ENCODE measurements at places on chromosomes 4 and X. TPM values are rescaled to one million over a fixed set of nuclear protein-coding genes. Genes with fewer than 3 reads are reported as not detected.

Gene ADGRG4
- total RNA-seq = not detected

Gene PQBP1
- total RNA-seq = 102 TPM

Gene NAT8L
- total RNA-seq = 2.8 TPM

Gene NIPAL1
- 0.54 TPM for total RNA-seq

Gene SERPINA7
- 0.06 TPM for total RNA-seq

Gene ZDHHC15
- total RNA-seq = not detected

Gene MECP2
- total RNA-seq = 14.2 TPM

Gene PABPC5
- not detected for total RNA-seq

Gene PAGE5
- 326 TPM for total RNA-seq
